Lower leg skin (tissue), 4 donors: ENCODE measurements at places on chromosomes 3 and 15.

- DNase-seq: no peak
Observed at GRCh38 chr3:179765396-179765795, 112.6 kb downstream of the USP13 start.

DNA sequence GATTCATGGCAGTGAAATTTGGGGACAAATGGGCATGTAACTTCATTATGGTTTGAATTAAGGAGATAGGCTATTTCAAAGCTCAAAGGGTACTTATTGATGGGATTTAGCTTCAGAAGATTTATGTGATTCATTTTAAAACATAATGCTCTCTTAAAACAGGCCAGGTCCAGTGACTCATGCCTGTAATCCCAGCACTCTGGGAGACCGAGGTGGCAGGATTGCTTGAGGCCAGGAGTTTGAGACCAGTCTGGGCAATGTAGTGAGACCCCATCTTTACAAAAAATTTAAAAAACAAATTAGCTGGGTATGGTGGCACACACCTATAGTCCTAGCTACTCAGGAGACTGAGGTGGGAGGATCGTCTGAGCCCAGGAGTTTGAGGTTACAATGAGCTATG lies 11.5 kb downstream of the THAP10 start:
- no peak for DNase-seq

DNA sequence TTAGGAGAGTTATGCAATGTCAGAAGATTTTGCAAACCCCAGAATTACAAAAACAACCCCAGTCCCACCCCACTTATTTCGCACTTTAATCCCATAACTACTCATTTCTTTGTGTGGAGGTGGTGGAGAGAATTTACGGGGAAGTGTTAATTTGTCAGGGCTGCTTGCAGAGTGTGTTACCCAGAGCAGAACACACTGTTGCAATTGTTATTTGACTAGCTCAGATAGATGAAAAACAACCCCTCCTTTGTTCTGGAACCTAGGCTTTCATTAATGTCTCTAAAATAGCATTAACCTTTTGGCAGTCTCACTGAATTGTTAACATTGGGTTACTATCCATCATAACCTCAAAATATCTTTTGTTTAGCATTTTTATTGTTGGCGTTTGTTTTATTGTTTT lies 55.8 kb upstream of the MINAR1 start:
- no peak for DNase-seq

GRCh38 chr15:31887246-31887645 lies 143.1 kb upstream of the CHRNA7 start:
- no peak for DNase-seq

DNA sequence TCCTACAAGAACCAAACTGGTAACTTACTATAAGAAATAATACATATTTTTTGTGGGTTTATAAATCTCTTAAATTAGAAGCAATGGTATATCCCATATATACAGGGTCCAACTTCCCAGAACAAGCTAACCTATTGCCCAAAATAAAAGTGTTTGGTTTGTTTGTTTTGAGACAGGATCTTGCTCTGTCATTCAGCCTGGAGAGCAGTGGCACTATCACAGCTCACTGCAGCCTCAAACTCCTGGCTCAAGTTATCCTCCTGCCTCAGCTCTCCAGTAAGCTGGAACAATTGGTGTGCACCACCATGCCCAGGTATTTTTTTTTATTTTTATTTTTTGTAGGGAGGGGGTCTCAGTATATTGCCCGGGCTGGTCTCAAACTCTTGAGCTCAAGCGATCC lies 135.4 kb downstream of the TFDP2 start:
- no peak for DNase-seq

DNA sequence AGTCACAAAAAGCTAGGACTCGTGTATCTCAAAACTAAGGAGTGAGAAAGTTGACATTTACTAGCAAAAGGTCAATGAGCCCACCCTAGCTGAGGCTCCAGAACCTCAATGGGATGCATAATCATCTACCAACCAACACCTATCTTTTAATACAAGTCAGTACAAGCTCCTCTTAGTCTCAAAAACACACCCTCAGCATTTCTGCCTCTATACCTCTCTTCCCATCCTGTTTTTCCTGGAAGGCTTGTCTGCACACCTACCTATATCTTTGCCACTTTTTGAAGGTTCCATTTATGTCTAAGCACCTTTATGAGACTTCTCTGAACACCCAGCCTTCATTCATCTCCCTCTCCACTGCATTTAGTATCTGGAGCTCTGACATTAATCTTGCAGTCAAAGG lies 10.0 kb downstream of the WWTR1 start:
- no peak for DNase-seq

GRCh38 chr3:37853691-37854413 lies 7.8 kb upstream of the CTDSPL start:
- peak; percentile 86 for DNase-seq

GRCh38 chr15:65416845-65417416 lies 5.8 kb downstream of the IGDCC4 start:
- no peak for DNase-seq

- DNase-seq: no peak
Observed at GRCh38 chr3:69142797-69143454, 20.5 kb upstream of the LMOD3 start.

DNA sequence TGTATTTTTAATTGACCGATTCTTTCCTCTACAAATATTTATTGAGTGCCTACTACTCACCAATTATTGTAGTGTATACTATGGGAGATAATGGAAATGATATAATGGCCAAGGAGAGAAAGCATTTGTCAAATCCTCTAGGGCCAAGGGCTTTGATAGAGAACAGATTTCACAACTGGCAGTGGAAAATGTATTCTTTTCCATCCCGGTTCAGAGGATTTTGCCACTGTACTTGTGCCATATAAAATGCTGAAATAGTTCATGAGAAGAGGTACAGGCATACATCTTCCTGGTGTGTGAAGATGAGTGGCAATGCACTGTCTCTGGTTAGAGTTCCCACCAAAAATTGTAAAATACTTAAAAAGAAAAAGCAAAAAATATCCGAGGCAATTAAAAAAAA lies 451.6 kb upstream of the TPRG1 start:
- no peak for DNase-seq

DNA sequence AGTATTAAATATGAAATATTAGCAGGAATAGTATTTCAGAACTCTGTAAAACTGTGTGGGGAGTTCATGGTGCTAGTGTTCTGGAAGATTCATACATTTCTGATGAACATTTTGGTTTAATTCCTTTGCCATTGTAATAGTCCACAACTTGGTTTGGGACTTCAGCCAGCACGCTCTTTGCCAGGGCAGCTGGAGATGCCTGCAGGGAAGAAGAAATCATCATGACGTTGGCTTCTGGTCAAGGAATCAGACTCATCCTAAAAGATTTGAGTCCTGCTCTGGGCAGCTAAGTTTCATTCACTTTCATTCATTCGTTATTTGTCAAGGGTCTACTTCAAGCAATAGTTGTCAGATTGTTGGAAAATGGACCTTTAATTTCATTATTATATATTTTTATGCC lies 32.4 kb upstream of the MRPL3 start:
- no peak for DNase-seq

GRCh38 chr3:139577346-139577745 lies 37.8 kb upstream of the RBP1 start:
- no peak for DNase-seq

DNA sequence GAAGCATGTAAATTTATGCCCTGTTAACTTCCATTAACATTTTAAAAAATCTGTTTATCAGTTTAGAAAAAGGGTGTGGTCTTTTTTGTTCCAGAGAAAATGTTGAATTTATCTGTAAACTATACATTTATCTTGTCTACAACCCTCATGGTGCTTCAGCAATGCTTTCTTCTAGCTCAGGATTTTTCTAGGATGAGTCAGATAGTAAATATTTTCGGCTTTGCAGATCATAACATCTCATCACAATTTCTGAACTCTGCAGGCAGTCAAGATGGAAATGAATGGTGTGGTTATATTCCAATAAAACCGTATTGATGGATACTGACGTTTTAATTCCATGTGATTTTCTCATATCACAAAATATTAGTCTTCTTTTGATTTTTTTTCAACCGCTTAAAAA lies 70.5 kb upstream of the FOXB1 start:
- DNase-seq: no peak

DNA sequence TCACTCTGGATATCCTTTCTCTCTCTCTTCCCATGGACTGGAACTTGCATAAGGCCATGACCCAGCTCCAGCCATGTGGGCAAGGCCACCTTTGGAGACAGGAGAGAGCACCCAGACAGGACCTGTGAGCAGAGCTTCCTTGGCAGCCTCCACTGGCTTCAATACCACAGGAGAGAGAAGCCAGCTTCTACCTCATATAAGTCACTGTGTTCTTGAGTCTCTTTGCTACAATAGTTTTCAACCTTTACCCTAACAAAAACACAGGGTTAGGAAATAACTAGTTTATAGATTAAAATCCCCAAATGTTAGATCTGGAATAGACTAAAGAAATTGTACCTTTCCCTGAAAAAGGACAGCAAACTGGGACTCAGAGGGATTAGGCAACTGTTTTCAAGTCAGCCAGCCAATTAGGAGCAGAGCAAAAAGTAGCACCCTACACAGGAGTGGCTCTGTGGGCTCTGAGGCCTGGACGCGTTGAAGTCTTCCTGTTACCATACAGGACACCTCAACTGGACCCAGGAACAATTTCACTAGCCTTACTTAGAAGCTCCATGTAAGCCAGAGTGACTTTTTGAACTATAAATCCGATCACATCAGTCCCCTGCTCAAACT lies 211.5 kb upstream of the ICE2 start:
- no peak for DNase-seq

GRCh38 chr15:27422997-27423396 lies 452.0 kb downstream of the GABRG3 start:
- no peak for DNase-seq

DNA sequence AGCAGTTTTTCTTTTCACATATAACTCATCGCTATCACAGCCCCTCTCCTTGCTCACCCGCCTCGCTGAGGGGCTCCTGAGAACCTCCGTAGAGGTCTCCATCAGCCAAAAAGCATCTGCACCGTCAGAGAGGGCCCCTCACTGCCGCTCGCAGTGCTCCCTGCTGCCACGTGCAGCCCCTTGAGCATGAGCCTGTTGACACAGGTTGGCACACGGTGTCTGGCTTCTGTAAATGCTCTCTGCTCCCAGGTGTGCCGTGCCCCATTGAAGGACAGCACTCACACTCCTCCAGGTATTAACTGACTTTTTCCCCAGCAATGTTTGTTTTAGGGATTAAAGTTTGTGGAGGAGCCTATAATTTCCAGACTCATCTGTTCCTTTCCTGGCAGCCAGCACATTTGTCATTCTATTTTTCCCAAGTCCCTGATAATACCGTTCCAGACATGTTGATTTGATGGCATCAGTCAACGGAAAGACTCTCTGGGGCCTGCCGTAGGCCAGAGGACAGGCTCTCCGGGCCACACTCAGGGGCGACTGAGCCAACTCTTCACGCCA lies 2.1 kb upstream of the FURIN start:
- DNase-seq: no peak

DNA sequence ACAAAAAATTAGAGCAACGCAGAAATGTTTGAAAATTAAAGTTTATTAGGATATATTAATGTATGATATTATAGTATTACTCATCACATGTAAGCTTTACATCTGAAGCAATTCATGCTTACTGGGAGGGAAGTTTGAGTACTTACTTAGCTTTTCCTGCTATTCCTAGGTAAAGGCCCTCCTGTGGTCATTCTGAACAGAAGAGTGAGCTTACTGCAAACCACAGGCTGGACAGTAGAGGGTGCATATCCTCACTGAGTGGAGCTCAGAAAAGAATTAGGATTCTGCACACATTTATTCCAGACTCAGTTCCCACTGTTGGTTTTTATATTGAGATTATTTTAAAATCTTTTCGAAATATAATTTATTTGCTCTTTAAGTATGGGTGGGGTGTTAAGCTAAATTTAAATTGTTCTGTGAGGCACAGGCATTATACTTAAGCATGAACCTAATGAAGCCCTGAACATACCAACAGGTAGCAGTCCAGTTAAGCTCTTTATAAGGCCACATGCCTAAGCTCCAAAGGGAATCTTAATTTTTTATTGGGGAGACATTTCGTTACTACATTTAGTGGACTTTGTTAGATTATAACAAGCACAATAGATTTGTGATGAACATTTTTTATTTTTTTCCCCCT lies 10.2 kb downstream of the MRPS22 start:
- no peak for DNase-seq

- DNase-seq: no peak
Observed at GRCh38 chr3:98972155-98972554, 70.7 kb upstream of the DCBLD2 start.

DNA sequence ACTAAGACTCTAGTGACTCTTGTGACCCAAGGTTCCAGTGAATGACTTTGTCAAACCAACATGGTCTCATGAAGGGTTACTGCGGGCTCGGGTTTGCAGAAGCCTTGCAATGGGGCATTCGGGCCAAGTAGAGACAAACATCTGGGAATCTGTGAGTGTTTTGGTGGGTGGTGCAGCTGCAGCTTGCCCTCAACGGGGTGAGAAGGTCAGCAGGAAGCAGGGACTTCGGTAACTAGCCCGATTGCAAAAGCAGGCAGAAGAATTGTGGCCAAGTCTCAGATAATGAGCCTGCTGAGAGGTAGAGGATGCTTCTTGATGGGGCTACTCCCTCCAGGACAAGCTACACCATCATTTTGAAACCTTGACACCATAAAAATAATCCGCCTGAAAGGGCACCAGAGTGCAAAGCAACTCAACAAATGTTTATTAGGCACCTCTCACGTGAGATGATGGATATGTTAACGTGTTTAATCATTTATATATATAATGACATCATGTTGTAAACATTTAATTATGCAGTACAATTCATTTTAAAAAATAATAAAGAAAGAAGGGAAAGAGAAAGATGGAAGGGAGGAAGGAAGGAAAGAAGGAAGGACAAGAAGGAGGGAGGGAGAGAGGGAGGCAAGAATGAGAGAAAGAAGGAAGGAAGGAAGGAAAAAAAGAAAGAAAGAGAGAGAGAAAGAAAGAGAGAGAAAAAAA lies 263.9 kb upstream of the IGF1R start:
- no peak for DNase-seq

DNA sequence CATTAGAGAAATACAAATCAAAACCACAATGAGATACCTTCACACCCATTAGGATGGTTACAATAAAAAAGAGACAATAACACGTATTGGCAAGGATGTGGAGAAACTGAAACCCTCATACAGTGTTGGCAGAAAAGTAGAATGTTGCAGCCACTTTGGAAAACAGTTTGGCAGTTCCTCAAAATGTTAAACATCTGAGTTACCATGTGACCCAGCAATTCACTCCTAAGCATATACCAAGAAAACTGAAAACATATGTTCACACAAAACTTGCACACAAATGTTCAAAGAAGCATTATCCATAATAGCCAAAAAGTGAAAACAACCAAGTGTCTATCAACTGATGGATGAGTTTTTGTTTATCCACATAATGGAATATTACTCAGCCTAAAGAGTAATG lies 166.9 kb upstream of the FAM3D start:
- no peak for DNase-seq

DNA sequence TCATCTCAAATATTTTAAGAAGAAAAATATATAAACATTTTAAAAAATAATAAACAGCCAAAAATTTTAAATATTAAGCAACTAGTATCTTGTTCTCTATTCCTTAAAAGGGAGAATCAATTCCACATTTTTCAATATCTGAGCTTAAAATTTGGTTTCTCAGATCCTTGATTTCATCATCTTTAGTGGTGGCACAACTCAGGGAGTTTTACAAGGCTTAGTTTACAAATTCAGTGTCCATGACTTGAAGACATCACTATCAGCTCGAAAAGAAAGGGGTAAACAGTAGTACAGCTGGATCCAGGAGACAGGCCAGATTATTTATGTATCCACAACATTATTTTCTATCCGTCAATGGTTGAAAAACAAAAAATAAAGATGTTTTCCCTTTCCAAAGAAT lies 11.6 kb downstream of the IGF2BP2 start:
- DNase-seq: no peak
